Mesenchymal stem cell (in vitro differentiated cells and primary cell): ENCODE measurements at places on chromosomes 4 and X.

- no peaks in the 10 kb centered on the region for H3K27me3 ChIP-seq
- H3K27ac ChIP-seq = no peak overlapping the region
- no peak for DNase-seq
- H3K4me3 ChIP-seq = no peak overlapping the region
Measured at GRCh38 chr4:2321279-2322196, 59.6 kb upstream of the MXD4 start.

DNA sequence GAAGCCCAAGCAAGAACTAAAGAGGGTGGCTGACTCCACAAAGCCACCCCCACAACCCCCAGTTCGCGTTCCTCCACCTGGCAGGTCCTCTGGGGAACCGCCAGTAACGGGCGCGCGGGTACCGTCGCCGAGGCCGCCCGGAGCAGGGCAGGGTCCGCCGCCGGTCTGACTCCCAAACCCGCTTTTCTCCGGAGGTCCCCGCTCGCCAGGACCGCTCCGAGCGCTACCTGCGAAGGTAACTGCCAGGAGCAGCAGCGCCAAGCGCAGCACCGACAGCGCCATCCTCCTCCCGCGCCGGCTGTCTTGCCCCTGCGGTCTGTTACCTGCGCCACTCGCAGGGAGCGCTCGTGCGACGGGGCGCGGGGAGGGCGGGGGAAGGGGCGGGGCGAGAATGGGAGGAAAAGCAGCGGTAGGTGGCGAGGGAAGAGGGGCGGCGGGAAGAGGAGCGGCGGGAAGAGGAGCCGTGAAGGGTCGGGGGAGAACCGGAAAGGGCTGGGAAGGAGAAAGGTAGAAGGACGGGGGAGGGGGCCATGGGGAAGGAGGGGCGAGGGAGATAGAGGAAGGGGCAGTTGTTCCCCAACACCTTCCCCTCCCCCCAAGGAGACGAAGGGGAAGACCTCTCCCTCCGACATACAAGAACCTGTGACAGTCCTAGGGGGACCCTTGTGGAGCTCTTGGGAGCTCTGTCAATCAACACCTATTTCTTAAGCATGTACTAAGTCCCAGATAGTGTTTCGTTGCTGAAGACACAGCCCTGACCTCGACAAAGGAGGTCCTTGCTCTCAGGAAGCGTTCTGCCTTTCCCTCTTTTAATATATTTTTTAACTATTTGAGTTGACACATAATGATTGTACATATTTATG lies at the start of gene SPINK2:
TSS of gene SPINK2 (minus strand) at position 321 of the 863 bp plus-strand sequence. CDS start at position 282, 39 bp downstream.
- H3K4me1 ChIP-seq = peaks cover 6% of the 10 kb centered on the region
- no peaks in the 10 kb centered on the region for H3K36me3 ChIP-seq
- H3K27ac ChIP-seq = no peak within 1 kb of the TSS
- H3K4me3 ChIP-seq = peak within 1 kb of the TSS; percentile 58
- peak; percentile 14 for DNase-seq

DNA sequence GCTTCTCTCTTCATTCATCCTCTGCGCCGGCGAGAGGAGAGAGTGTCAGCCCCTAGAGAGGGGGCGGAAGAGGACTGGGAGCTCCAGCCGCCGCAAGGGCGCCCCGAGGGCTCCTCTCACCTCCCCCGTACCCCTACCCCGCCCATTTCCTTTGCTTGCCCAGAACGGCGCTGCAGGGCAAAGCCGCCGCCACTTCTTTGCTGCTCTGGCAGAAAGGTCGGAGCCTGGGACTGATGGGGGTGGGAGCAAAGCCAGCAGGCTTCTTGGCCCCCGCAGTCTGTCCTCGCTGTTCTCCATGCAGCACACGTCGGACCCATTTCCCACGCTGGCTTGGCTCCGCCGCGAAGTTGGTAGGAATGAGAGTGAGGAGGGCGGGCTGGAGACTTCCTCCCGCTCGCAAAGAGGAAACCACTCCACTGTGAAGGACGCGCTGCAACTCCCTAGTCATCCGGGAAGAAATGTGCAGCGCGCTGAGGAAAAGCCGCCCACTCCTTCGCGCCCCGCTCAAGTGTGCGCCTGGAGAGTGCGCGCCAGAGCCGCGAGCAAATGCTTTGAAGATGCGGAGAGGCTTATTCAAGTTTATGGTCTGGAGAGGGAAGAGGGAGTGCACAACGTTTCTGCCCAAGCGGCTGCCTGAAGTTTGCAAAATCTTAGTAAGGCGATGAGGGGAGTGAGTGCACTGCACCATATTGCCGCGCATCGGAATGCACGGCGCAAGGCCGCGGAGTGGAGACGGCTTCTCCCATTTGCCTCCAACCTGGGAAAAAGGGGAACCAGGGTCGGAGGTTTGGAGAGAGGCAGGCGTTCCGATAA lies 2.8 kb upstream of the PCDH7 start:
- H3K4me3 ChIP-seq = peak overlapping the region; percentile 88
- peaks cover 25% of the 10 kb centered on the region for H3K4me1 ChIP-seq
- DNase-seq = peak; percentile 90
- peaks cover 3% of the 10 kb centered on the region for H3K27me3 ChIP-seq

DNA sequence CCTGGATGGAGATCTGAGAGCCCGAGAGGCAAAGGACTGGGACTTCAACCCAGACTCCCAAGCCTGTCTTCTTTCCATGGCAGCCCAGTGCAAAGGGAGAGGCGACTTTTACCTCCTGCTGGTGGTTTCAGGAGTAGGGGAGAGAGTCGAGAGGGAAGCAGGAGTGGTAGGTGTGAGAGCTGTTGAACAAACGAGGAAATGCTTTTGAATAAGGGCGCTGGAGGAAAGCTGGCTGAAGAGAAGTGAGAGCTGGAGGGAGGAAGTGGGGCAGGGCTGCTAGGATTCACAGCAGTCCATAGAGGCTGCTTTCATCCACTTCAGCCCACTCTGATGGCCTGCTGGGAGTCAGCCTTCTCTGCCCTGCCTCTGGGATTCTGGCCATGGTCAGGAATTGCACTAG lies 81.8 kb upstream of the EFNB1 start:
- no peaks in the 10 kb centered on the region for H3K4me1 ChIP-seq
- H3K27ac ChIP-seq = no peak overlapping the region
- no peaks in the 10 kb centered on the region for H3K27me3 ChIP-seq
- no peak overlapping the region for H3K4me3 ChIP-seq
- H3K36me3 ChIP-seq = no peaks in the 10 kb centered on the region

- H3K4me1 ChIP-seq = no peaks in the 10 kb centered on the region
- no peak overlapping the region for H3K4me3 ChIP-seq
- no peak overlapping the region for H3K27ac ChIP-seq
- no peaks in the 10 kb centered on the region for H3K27me3 ChIP-seq
- H3K36me3 ChIP-seq = no peaks in the 10 kb centered on the region
Measured at GRCh38 chrX:50103866-50104566, 96.8 kb downstream of the AKAP4 start.

DNA sequence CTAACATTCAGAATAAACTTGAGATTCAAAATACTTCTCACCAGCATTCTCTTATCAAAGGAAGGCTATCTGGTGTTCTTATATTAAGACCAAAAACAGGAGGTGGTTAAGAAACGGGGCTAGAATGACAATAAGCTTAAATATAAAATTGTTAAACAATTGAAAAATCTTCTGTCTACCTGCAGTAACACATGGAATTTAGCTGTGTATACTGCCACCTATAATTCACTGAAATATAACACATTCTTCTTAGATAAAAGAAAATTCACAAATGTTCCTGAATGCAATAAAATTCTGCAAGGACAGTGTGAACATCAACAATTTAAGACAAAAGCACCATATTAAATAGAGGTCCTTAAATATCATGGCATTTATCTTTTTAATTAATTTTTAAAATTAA lies 11.5 kb upstream of the PCDH10 start:
- no peaks in the 10 kb centered on the region for H3K27me3 ChIP-seq
- no peak overlapping the region for H3K4me3 ChIP-seq
- peaks cover 2% of the 10 kb centered on the region for H3K36me3 ChIP-seq
- DNase-seq = no peak
- H3K27ac ChIP-seq = no peak overlapping the region
- H3K4me1 ChIP-seq = no peaks in the 10 kb centered on the region

DNA sequence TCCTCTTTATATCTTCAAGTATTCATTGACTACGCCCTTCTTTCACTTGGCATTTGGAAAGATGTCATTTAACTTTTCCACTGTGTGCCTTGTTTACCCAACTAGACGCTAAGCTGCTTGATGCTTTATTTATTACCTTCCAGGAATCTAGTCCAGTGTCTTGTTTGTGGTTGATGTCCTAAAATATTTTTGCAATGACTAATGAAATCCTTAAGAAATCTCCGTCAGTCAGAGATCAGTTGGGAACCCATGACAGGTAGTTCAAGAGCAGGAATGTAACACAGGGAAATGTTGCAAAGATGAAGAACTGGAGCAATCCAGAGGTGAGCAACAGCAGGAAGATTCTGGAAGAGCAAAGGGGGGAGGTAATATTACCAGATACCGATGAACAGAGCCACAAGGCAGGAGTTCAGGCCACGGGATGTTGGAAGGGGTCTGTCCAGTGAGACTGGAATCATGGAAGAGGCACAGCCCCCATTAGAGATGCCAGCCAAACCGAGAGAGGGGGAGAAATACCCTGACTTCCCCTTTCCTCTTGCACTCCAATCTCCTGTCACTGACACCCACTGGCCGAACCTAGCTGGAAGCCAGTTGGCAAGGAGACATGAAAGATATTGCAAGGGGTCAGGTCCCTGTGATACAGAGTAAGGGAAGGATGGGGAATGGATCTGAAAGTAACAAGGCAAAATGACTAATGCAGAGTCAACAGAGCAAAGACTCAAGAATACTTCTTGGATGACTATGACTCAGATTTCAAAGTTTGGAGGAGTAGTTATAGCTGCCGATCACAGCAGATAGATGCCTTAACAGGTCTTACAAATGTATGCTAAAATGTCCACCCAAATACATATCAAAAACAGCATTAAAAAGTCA lies 62.7 kb upstream of the PHKA2 start:
- DNase-seq = peak; percentile 12
- H3K27ac ChIP-seq = no peak overlapping the region
- no peaks in the 10 kb centered on the region for H3K27me3 ChIP-seq
- no peak overlapping the region for H3K4me3 ChIP-seq
